ENCODE measurements at places on chromosomes 1 and 21. TPM values are rescaled to one million over a fixed set of nuclear protein-coding genes. Genes with fewer than 3 reads are reported as not detected.

GRCh38 chr1:211492511-211493132, 660 bp upstream of the RD3 start:
- H3K27me3 ChIP-seq: no peaks in the 10 kb centered on the region
- H3K4me3 ChIP-seq: no peak overlapping the region
- H3K36me3 ChIP-seq: no peaks in the 10 kb centered on the region

- H3K4me1 ChIP-seq: no peaks in the 10 kb centered on the region
- no peak overlapping the region for H3K4me3 ChIP-seq
- H3K27ac ChIP-seq: no peak overlapping the region
- H3K27me3 ChIP-seq: no peaks in the 10 kb centered on the region
- no peaks in the 10 kb centered on the region for H3K36me3 ChIP-seq
- DNase-seq: no peak
Measured at GRCh38 chr1:113981962-113982931, 3.0 kb downstream of the OLFML3 start.

DNA sequence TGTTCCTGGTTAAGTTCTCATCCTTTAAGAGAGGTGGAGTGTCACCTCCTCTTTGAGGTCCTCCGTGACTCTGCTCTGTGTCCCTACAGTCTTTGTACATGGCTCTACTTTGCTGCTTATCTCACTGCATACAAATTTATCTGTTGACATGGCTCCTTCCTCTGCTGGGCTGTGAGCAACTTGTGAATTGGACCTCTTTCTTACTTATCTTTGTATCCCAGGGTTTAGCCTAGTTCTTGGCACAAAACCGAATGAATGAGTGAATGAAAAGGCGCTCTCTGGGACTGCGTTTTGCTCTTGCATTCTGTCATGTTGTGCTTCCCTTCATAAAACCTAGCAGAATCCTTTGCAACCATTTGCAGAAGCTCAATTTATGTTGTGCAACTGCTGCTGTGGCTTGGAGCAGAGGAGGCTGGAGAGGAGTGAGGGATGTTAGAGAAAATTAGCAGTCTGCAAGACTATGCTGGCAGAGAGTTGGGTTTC, 12.4 kb downstream of the SLC26A9 start:
- H3K4me3 ChIP-seq: no peak overlapping the region
- no peaks in the 10 kb centered on the region for H3K4me1 ChIP-seq
- DNase-seq: no peak
- peaks cover 7% of the 10 kb centered on the region for H3K27me3 ChIP-seq
- no peaks in the 10 kb centered on the region for H3K36me3 ChIP-seq

DNA sequence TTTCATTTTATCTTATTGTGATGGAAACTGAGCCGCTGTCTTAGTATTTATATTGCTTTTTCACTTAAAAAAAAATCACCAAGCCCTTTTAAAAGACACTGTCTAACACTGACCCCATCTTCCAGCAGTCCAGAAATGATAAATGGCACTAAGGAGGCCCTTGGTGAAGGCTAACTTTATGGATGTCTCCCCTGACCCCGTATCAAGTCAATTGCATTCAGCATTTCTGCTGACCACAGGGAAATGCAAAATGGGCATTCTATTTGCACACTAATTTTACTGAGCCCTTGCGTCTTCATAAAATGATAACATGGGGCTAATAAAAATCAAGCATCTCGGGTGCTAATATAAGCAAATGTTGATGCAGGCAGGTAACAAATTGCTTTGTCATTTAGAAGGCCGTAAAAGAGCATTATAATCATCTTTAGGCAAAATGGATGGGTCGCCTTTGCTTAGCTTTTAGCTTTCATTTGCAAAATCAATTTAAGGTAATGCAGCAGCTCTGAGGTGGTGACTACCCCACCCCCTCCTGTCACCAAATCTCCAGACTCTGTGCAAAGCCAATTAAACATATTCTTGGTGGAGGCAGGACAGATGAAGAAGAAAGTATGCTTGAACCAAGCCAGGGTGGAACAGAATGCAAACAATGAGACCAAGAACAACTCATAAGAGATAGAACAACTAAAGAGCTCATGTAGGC, 110.8 kb downstream of the BEND5 start:
- no peak overlapping the region for H3K27ac ChIP-seq
- H3K36me3 ChIP-seq: no peaks in the 10 kb centered on the region
- no peaks in the 10 kb centered on the region for H3K27me3 ChIP-seq
- H3K4me1 ChIP-seq: no peaks in the 10 kb centered on the region
- DNase-seq: no peak

- no peak for DNase-seq
- no peaks in the 10 kb centered on the region for H3K36me3 ChIP-seq
- no peak overlapping the region for H3K27ac ChIP-seq
Measured at GRCh38 chr21:43817157-43818086, 28.0 kb downstream of the RRP1 start.

GRCh38 chr1:217214551-217214950, 416.3 kb downstream of the GPATCH2 start:
- H3K36me3 ChIP-seq: no peaks in the 10 kb centered on the region
- H3K27ac ChIP-seq: no peak overlapping the region
- H3K4me1 ChIP-seq: no peaks in the 10 kb centered on the region
- H3K4me3 ChIP-seq: no peak overlapping the region
- no peak for DNase-seq

GRCh38 chr1:8666389-8667167, 150.9 kb downstream of the RERE start:
- H3K4me1 ChIP-seq: peaks cover 56% of the 10 kb centered on the region
- H3K27me3 ChIP-seq: no peaks in the 10 kb centered on the region
- DNase-seq: no peak

GRCh38 chr1:73953586-73953985, 244.4 kb downstream of the LRRIQ3 start:
- no peaks in the 10 kb centered on the region for H3K4me1 ChIP-seq
- no peak overlapping the region for H3K4me3 ChIP-seq
- H3K36me3 ChIP-seq: no peaks in the 10 kb centered on the region
- no peak for DNase-seq
- H3K27ac ChIP-seq: no peak overlapping the region

GRCh38 chr1:222306512-222306911, 241.4 kb downstream of the HHIPL2 start:
- no peaks in the 10 kb centered on the region for H3K36me3 ChIP-seq
- no peak for DNase-seq
- H3K4me3 ChIP-seq: no peak overlapping the region
- no peaks in the 10 kb centered on the region for H3K4me1 ChIP-seq
- H3K27ac ChIP-seq: no peak overlapping the region

DNA sequence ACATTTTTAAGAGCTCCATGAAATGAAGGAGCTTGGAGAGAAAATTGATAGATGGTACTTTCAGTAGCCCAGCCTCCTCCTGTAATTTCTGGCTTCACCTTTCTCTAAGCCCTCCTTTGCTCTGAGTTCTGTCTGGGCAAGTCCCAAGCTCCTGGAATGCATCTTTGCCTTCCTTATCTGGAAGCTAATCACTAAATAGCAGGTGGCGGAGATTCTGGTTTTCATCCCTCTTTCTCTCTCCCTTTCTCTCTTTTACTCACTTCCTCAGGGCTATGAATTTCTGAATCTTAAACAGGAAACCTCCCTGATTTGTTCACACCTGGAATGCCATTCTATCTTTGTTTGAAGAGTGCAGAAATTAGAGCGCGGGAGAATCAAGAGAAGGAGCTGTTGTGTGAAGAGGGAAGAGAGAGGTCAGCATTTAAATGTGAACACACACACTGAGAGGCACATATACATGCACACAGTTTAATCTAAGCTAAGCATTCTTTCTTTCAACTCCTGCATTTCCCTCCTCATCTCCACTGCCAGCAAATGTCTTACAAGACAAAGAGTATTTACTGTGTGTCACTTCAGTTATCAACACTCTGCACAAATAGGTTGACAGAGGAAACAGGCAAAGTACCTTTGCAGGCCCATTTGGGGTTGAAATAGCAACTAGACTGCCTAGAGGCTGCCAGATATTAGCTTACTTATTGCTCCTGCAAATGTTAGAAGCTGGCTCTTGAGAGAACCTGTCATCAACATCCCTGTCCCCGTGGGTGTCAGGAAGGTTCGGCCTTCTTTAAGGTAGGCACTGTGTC, 199.4 kb upstream of the CAMK1G start:
- H3K4me3 ChIP-seq: no peak overlapping the region
- H3K27ac ChIP-seq: no peak overlapping the region
- no peaks in the 10 kb centered on the region for H3K36me3 ChIP-seq
- no peak for DNase-seq
- H3K27me3 ChIP-seq: no peaks in the 10 kb centered on the region

GRCh38 chr1:183239793-183240525, 53.9 kb downstream of the LAMC2 start:
- H3K4me3 ChIP-seq: no peak overlapping the region
- no peak for DNase-seq
- no peak overlapping the region for H3K27ac ChIP-seq

GRCh38 chr1:15139654-15140350, 13.7 kb upstream of the TMEM51 start:
- H3K27me3 ChIP-seq: peaks cover 3% of the 10 kb centered on the region
- no peak overlapping the region for H3K27ac ChIP-seq
- H3K36me3 ChIP-seq: no peaks in the 10 kb centered on the region
- DNase-seq: no peak
- no peaks in the 10 kb centered on the region for H3K4me1 ChIP-seq

DNA sequence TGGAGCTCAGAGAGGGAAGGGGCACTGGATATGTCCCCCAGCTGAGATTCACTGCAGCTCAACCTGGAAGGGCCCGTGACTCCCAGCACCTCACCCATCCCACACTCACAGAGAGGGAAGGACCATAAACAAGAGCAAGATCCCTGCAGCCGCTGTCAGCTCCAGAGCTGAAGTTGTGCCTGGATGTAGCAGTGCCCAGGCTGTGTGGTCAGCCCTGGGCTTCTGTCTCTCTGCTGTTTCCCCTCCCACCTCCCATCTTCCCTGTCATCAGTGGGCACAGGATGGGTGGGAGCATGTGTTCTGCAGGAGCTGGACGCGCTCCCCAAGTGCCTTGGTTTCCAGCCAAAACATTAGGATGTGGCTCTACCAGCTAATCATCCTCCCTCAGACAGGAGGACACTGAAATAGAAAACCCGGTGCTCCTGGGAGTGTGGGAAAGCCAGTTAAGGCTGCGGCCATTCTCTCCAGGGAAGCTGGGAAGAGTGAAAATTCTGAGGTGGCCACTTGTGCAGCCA, 282.7 kb downstream of the NPHP4 start:
- no peak for DNase-seq
- H3K27me3 ChIP-seq: no peaks in the 10 kb centered on the region
- no peaks in the 10 kb centered on the region for H3K36me3 ChIP-seq
- H3K4me1 ChIP-seq: no peaks in the 10 kb centered on the region
- no peak overlapping the region for H3K27ac ChIP-seq

DNA sequence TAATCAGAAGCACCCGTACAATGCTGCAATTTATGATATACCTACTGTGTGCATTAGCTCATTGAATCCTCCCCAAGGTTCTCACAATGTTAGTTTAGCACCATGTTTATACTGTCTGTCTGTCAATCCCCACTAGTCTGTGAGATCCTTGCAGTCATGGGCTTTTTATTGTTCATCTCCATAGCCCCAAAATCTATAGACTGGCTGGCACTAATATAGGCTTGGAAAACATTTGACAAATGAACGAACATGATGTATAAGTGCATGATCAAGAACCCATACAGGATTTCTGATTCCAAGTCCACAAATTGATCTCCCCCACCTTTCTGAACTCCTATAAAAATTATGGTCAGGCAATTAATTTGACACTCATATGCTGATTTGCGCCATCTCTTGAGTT, 290.0 kb downstream of the OMA1 start:
- H3K36me3 ChIP-seq: no peaks in the 10 kb centered on the region
- no peaks in the 10 kb centered on the region for H3K4me1 ChIP-seq
- H3K27me3 ChIP-seq: no peaks in the 10 kb centered on the region
- no peak for DNase-seq
- no peak overlapping the region for H3K4me3 ChIP-seq
- no peak overlapping the region for H3K27ac ChIP-seq

- no peak overlapping the region for H3K4me3 ChIP-seq
- DNase-seq: no peak
- no peaks in the 10 kb centered on the region for H3K36me3 ChIP-seq
- no peaks in the 10 kb centered on the region for H3K4me1 ChIP-seq
Measured at GRCh38 chr1:51000160-51000559, 30.1 kb downstream of the CDKN2C start.

GRCh38 chr1:13595411-13595810, 11.8 kb downstream of the PDPN start:
- DNase-seq: no peak
- H3K4me1 ChIP-seq: no peaks in the 10 kb centered on the region
- no peaks in the 10 kb centered on the region for H3K27me3 ChIP-seq
- H3K4me3 ChIP-seq: no peak overlapping the region
- no peaks in the 10 kb centered on the region for H3K36me3 ChIP-seq

GRCh38 chr1:209787551-209787950, 3.2 kb upstream of the C1orf74 start:
- no peak overlapping the region for H3K27ac ChIP-seq
- no peak for DNase-seq
- H3K4me1 ChIP-seq: peaks cover 20% of the 10 kb centered on the region
- no peaks in the 10 kb centered on the region for H3K27me3 ChIP-seq
- no peak overlapping the region for H3K4me3 ChIP-seq
- H3K36me3 ChIP-seq: no peaks in the 10 kb centered on the region

DNA sequence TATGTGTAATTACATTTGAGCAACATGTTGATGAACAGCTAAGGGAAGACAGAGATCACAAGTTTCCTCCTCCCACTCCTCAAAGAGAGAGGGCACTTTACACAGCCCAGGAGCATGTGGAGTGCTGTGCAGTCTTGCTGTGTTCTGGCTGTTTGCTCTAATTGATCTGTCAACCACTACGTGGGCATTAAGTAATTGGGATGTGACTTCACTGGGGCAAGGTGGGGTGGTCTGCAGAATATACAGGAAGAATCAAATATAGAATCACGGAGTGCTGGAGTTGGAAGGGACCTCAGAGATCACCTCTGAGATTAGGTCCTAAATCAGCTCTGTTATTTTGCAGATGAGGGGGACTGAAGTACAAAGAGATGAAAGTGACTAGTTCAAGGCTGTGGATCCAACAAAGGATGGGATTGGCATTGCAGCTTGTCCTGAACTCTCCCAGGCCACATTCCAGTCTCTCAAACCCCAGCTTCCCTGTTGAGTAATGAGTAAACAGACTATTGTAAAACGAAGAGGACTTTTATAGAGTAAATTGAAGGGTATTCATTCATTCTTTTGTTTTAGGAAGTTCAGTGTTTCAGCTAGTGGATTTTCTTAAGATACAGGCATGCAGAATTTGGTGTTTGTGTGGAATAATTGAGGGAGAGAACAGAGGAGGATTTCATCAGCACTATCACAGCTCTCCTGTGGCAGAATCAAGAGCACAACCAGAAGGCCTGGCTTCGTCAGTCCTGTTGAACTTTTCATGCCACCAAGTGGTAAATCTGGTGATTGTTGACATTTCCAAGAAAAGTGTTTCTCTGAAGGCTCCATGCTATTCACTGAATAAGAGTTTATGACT, 22.4 kb downstream of the NOS1AP start:
- no peak for DNase-seq
- no peaks in the 10 kb centered on the region for H3K27me3 ChIP-seq
- H3K27ac ChIP-seq: no peak overlapping the region
- H3K4me1 ChIP-seq: no peaks in the 10 kb centered on the region

ADCY10 gene
- not detected for total RNA-seq

FCN3 gene
- not detected for total RNA-seq

CLCA1 gene
- not detected for total RNA-seq

FCRL1 gene
- total RNA-seq: not detected

ADGRB2 gene
- 0.57 TPM for total RNA-seq

CLDN14 gene
- not detected for total RNA-seq

HAO2 gene
- total RNA-seq: not detected

NKAIN1 gene
- not detected for total RNA-seq
